ENCODE measurements at places on chromosomes 7 and 10.

DNA sequence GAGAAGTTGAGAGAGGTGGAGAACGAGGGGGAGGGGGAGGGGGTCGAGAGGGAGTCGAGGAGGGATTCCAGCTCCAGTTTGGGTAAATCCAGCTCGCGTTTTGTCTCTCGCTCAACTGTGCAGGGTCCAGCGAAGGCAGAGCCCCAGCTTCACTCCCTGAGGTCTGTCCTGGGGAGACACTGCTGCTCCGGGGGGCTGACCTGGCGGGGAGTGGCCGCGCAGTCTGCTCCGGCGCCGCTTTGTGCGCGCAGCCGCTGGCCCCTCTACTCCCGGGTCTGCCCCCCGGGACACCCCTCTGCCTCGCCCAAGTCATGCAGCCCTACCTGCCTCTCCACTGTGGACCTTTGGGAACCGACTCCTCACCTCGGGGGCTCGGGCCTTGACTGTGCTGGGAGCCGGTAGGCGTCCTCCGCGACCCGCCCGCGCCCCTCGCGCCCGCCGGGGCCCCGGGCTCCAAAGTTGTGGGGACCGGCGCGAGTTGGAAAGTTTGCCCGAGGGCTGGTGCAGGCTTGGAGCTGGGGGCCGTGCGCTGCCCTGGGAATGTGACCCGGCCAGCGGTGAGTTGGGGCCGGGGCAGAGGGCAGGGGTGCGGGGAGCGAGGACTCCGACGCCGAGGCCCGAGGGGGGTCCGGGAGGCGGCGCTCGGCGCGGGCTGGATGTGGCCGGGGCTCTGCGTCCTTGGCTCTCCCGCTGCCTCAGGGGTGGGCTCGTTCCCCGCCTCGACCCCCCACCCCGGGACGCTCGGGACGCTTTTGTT, at the start of gene TET1:
Gene TET1 (plus strand): TSS at position 152 of the 757 bp plus-strand sequence. CDS start 12,002 bp downstream, outside the sequence.
- DNase-seq: no peak

- DNase-seq: no peak
Observed at GRCh38 chr10:21464134-21464533, 61.3 kb downstream of the SKIDA1 start.

GRCh38 chr10:21257191-21257590, 268.3 kb downstream of the SKIDA1 start:
- no peak for DNase-seq

GRCh38 chr10:6083523-6084475, 5.0 kb upstream of the RBM17 start:
- DNase-seq: peak; percentile 40

GRCh38 chr7:33589911-33590310, 315.4 kb upstream of the BMPER start:
- DNase-seq: no peak

- DNase-seq: no peak
Observed at GRCh38 chr10:14585287-14586193, 189.2 kb downstream of the FAM107B start.

- DNase-seq: no peak
Observed at GRCh38 chr7:79386688-79387422, 66.6 kb downstream of the MAGI2 start.

DNA sequence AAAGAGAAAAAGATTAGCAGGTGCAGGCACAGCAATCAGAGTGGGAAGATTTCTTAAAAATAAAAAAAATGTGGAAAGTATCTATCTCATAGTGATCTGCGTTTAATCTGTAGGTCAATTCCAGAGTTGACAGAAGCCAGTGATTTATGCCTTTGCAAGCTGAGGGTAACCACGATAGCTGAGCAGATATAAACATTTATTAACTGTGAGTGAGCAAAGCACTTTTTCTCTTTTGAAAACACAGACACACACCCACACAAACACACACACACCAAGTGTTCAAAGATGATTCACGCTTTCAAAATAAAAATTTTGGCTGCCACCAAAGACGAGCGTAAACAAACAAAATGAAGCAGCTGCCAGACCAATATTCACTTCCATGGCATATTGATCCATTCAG, 243.2 kb upstream of the SLC26A5 start:
- DNase-seq: no peak

- DNase-seq: no peak
Observed at GRCh38 chr7:27237735-27238334, 4.8 kb upstream of the EVX1 start.

DNA sequence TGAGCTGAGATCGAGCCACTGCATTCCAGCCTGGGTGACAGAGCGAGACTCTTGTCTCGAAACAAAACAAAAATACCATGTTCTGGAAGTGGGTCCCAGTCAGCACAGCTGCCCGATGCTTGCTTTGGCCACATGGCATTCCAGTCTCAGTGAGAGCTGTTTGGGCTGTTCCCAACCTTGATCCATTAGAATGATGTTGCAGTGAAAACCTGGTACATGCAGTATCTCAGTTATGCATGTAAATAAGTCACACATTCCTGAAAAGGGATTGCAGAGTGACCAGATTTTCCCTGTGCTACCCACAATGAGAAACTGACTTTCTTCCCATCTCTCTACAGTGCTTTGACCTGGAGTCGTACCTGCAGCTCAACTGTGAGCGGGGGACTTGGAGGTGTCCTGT, 15.4 kb downstream of the ZMIZ2 start:
- DNase-seq: no peak

- DNase-seq: no peak
Observed at GRCh38 chr10:123429706-123430221, 236.4 kb upstream of the GPR26 start.

GRCh38 chr10:31921031-31921430, 7.6 kb downstream of the ARHGAP12 start:
- DNase-seq: no peak

DNA sequence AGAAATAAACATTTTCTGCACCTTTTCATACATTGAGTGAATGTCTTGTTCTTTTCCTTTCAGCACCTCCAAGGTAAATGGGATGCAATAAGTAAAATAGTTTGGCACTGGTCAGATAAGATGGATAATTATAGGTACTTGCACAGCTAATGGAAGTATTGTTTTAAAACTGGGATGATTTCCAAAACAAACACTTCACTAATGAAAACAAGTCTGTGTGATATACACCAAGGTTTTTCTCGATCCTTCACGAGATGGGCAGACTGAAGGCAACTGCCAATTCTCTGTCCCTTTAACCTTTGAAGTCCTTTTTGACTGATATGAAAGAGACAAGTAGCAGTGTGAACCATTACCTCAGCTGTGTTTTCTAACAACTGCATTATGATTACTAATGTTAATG, 423.8 kb downstream of the GFRA1 start:
- DNase-seq: no peak

- no peak for DNase-seq
Observed at GRCh38 chr7:2062648-2063047, 170.1 kb downstream of the MAD1L1 start.

- DNase-seq: no peak
Observed at GRCh38 chr10:113709221-113709838, 29.6 kb downstream of the CASP7 start.

GRCh38 chr10:110868981-110869380, 2.7 kb upstream of the PDCD4 start:
- DNase-seq: peak; percentile 57

DNA sequence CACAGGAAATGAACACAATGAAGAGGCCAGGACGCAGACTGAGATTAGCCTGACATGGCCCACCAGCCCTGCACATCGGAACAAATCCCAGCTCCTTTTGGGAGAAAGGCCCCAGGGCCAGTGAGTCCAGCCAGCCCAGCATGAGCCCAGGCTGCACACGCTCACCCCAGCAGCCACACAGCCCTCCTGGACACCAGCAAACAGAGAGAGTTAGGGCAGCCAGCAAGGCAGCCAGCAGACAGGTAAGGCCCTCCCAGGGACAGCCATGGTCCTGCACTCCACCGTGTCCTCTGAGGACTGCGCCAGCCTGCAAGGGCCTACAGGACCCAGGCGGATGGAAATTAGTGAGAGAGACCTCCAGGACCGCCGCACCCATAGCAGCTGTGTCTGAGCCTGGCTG, 8.1 kb upstream of the GRID1 start:
- no peak for DNase-seq

- DNase-seq: no peak
Observed at GRCh38 chr7:100090527-100091410, 2.0 kb downstream of the COPS6 start.

DNA sequence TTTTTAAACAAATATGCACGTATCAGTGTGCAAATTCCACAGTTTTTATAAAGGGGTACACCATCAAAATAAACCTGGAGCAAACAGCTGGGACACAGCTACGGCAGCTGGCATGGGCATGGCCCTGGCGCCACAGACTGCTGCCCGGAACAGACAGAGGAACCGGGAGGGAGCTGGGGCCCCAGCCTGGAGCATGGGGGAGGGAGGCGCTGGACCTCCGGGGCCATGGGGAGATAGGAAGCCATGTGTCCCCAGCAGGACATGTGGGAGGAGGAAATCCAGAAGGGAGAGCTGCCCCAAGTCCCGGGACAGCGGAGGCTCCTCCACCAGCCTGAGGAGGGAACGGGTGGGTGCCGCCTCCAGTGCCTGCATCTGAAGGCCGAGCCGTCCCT, 180.1 kb downstream of the MAD1L1 start:
- no peak for DNase-seq

DNA sequence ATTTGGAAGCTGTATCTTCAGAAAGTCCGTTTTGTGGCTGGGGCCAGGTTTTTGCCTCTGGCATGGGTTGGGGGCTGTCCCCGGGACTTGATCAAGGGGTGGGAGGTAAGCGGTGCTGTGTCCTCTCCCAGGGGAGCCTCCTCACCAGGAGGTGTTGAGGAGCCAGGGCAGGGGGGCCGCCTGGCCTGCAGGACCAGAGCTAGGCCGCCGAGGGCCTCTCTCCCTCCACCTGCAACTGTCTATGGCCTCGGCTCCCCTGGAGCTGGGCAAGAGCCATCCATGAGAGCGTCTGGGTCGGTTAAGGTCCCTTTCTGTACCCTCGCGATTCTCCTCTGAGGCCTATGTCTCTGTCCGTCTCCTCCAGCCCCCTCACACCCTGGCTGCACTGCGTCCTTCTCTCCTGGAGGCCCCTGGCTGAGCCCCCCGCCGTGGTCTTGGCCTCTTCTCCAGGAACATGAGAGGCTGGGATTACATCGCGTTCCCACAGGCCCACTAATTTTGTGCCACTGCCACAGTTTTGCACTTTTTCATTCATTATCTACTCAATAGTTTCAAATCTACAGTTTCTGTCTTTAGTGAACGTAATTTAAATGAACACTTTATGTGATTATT, 20.6 kb downstream of the CALML5 start:
- no peak for DNase-seq

- no peak for DNase-seq
Observed at GRCh38 chr7:102953406-102953805, 40.6 kb downstream of the LRRC17 start.

GRCh38 chr7:66502230-66503035, 126.2 kb upstream of the KCTD7 start:
- no peak for DNase-seq

DNA sequence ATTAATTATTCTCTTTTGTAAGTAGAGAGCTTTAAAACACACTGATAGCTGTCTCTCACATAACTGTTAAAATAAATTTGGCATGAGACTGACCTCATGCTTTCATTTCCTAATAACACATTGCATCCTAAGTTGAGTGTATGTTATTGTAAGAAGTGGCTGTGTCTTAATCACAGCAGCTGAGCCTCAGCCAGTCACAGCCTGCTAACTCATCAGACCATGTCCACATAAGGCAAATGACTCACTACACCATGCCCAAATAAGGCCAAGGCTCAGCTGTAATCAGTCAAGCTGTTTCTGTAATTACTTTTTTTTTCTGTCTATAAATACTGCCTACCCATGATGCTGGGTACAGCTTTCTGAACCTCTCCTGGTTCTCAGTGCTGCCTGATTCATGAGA, 860.9 kb downstream of the XPNPEP1 start:
- no peak for DNase-seq

DNA sequence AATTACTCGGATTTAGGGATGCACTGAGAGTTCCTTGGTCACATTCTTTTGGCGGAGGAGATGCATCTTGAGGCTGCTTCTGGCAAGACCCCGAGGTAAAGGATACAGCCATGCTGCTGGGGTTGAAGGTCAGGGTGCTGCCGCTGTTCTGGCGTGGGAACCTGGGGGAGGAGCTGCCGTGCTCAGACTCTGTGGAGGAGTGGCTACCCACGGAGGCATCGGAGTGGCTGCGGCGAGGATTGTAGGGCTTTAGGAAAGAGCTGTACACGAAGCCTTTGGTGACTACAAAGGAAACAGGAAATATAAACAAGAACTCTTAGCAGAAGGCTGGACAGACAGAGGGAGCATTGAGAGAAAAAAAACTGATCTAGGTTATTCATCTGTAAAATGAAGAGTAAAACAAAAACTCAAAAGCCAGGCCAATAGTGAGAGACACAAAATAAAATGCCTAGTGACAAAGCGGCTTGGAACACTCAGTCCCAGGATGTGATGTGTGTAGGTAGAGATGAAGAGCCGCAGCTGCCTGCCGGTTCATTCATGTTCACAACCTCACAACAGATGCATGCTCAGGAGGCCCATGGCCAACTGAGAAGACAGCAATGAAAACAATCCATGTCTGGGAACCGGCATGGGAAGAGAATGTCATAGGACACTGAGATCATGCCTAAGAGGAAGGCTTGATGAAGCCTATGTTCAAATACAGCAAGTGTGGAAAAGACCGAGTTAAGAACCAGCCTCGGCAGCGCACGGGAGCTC, 97.8 kb downstream of the ABCC2 start:
- DNase-seq: no peak
